ENCODE measurements at places on chromosomes 5 and 9.

- DNase-seq = no peak
These were observed 16.0 kb downstream of the SERINC5 start for GRCh38 chr5:80239680-80240367.

GRCh38 chr5:57276353-57276752 lies 102.5 kb downstream of the GPBP1 start:
- DNase-seq = no peak

DNA sequence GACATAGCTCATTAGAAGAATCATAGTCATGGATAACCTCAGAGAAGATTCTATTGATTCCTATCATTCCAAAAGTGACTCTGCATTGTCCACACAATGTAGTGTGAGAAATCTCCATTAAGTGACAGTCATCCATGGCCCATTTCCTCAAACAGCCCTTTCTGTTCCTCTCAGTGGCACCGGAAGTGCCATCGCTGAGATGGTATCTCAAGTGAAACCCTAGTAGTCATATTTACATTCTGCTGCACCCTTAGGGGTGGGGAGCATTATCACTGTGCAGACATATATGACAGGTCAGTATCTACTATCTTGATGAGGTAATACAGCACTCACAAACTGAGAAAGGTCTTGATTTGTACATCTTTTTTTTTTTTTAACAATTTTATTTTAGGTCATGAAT lies 55.4 kb upstream of the MIER3 start:
- DNase-seq = no peak

GRCh38 chr5:78612227-78613150 lies 36.1 kb downstream of the LHFPL2 start:
- no peak for DNase-seq

DNA sequence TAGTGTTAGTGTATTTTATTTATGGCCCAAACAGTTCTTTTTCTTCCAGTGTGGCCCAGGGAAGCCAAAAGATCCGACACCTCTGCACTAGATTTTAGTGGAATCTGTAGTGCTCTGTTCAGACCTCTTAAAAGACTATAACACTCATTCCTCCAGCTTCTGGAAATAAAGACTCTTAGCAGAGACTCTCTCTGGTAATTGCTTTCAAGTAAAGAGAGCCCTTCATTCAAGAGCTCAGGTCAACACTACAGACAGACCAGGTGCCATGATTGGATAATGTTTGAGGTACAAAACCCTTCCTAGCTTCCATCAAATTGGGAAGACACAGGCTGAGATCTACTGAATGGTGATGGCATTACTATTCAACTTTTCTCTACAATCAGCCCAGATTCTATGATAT lies 255.8 kb downstream of the PRDM9 start:
- DNase-seq = no peak

- DNase-seq = no peak
These were observed 401.0 kb upstream of the ADAMTSL1 start for GRCh38 chr9:18073002-18073401.

- DNase-seq = no peak
These were observed 15.5 kb downstream of the PCDHB15 start for GRCh38 chr5:141260458-141261237.

DNA sequence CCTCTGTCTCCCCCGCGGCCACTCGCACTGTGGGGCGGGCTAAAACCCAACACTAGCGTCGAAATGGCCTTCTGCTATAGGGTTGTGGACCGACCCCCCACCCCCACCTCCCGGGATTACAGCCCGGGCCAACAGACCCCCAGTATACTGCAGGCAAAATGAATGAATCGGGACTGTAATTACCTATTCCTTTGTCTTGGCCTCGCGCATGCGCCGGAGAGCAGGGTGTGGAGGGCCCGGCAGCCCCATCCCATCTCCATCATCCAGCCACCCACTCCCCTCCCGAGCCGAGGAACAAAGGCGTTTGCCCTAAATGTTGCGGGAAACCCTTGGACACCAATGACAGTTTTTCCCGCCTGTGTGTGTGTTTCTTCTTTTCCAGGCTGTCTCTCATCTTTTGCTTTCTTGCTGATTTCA lies 1.6 kb downstream of the BASP1 start:
- no peak for DNase-seq

GRCh38 chr5:55905251-55905650 lies 54.1 kb downstream of the IL31RA start:
- DNase-seq = no peak

- peak; percentile 28 for DNase-seq
These were observed 2.5 kb downstream of the MGAT1 start for GRCh38 chr5:180799902-180800801.

DNA sequence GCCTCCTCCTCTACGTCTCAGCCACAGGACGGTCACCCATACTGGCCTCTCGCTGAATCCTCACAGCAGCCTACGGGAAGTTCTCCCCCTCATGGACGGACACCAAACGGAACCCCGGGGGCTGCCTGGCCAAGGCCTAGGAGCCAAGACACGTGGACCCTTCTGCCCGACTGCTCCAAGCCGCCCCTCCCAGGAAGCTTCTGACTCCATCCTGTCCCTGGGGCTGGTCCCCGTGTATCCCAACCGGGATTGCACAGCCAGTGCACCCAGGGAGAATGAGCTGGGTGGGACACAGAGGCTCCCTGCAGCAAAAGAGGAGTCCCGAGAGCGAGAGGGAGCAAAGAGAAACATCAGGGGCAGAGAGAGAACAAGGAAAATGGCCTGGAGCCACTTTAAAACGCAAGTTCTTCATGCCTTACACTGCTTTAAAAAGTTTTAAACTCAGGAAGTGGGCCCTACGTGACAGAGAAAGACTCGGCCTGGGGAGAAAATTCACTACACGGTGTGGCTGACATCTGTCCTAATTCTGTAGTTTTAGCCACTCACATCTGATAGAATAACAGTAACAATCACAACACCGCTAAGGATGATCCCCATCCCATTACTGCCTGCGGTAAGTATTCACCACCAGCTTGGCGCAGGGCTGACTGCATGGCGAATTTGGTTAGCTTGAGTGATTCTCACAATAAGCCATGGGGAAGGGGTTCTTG lies 3.0 kb downstream of the FAM78A start:
- no peak for DNase-seq

GRCh38 chr9:125126019-125126746 lies 17.1 kb downstream of the SCAI start:
- DNase-seq = peak; percentile 83

DNA sequence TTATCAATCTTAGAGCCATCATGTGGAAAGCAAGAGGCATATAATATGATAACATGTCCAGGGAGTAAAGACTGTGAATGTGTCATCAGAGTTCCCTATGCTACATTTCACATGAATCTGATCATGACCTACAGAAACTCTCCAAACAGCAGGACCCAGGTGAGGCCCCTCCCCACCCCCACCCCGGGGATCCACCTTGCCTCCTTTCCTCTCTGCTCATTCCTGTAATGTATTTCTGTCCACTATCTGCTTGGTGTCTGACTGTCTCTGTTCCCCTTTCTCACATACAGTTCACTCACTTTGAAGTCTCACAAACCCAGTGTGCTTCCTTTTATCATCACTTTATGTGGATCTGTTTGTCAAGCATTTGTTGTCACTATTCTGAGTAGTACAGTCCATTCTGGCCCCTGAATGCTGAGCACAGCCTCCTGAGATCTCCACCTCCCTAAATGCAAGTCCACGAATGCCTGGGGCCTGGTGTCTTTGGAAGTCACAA lies 76.4 kb upstream of the SMARCA2 start:
- no peak for DNase-seq

Data from amniotic stem cell (primary cell).